ENCODE measurements at places on chromosomes 5 and 9.

GRCh38 chr9:127209220-127209619 lies 55.4 kb upstream of the GARNL3 start:
- no peak for DNase-seq

DNA sequence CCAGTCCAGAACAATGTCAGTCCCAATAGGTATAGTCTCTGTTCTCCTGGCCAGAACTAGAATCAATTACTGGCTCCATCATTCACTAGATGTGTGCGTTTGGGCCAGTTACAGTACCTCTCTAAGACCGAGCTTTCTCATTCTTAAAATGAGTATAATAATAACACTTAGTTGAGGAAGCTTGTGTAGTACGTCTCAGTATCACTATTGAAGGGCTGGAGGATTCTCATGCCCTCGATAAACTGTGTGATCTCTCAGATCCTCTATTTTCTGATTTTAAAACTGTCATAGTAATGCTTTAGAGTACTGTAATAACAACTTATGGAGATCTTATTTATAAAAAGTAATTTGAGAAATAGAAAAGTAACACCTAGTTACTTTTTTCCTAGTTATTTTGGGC lies 50.7 kb downstream of the CDKN2A start:
- DNase-seq, result no peak

GRCh38 chr9:122218935-122219855 lies 9.6 kb downstream of the LHX6 start:
- no peak for DNase-seq

GRCh38 chr5:169339869-169340268 lies 38.9 kb upstream of the SLIT3 start:
- DNase-seq, result no peak

DNA sequence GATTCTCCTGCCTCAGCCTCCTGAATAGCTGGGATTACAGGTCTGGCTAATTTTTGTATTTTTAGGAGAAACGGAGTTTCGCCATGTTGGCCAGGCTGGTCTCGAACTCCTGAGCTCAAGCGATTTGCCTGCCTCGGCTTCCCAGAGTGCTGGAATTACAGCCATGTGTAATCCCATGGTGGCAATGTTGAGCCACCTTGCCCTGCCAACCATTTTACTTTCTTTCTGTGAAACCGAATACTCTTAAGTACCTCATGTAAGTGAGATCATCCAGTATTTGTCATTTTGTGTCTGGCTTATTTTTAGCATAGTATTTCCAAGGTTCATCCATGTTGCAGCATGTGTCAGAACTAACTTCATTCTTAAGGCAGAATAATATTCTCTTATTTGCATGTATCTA lies 8.2 kb downstream of the PRRC2B start:
- DNase-seq, result no peak

DNA sequence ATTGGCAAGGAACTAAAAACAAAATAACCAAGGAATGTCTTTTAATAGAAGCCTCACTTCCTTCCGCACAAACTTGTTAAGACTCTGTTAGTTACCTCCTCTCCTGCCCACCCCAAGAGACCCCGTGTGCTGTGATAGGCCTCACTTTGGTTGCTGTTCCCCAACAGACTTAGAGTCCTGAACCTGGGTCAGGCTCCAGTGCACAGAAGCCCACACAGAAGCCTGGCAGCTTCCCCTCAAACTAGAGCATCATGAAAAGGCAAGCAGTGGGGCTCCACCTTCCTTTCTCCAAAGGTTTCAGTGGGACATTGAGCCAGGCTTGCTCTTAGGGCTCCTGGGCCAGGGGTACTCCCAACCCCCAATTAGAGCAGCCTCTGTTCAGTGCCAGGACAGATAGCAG lies 230.5 kb downstream of the ESM1 start:
- no peak for DNase-seq

DNA sequence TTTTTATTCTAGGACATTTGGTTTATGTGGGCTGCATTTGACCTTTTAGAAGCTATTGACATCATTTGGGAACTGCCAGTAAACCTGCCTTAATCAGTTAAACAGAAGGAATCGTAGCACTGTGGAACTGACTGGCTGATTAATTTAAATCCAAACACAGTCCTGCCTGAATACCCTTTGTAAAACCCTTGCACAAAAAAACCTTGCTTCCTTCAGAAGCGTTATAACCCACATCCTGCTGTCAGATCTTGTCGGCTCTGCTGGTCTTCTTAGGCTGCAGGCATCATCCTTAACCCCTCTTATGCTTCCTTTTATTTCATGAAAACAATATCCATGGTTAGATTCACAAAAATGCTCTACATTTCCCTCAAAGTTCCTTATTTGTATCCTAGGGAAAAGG lies 46.3 kb downstream of the PAM start:
- DNase-seq, result no peak

DNA sequence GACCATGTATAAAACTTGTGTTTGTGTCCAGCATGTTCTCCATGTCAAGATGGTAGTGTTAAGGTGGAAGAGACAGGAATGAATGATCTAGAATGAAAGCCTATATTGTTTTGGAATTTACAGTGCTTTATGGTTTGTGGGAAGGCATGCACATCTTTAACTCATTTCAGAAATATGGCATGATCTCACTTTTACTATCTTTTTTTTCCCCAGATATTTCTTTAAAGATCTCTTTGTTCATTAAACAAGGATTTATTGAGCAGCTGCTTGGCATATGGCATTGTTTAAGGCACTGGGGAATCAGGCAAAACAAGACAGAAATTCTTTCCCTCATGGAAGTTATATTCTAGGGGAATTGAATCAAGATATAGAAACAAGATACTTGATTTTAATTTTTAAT lies 51.7 kb downstream of the SLC12A2 start:
- DNase-seq, result no peak

- no peak for DNase-seq
Observed at GRCh38 chr5:68194386-68194785, 21.2 kb upstream of the PIK3R1 start.

- peak; percentile 10 for DNase-seq
Observed at GRCh38 chr9:33778700-33779351, 16.5 kb upstream of the PRSS3 start.

DNA sequence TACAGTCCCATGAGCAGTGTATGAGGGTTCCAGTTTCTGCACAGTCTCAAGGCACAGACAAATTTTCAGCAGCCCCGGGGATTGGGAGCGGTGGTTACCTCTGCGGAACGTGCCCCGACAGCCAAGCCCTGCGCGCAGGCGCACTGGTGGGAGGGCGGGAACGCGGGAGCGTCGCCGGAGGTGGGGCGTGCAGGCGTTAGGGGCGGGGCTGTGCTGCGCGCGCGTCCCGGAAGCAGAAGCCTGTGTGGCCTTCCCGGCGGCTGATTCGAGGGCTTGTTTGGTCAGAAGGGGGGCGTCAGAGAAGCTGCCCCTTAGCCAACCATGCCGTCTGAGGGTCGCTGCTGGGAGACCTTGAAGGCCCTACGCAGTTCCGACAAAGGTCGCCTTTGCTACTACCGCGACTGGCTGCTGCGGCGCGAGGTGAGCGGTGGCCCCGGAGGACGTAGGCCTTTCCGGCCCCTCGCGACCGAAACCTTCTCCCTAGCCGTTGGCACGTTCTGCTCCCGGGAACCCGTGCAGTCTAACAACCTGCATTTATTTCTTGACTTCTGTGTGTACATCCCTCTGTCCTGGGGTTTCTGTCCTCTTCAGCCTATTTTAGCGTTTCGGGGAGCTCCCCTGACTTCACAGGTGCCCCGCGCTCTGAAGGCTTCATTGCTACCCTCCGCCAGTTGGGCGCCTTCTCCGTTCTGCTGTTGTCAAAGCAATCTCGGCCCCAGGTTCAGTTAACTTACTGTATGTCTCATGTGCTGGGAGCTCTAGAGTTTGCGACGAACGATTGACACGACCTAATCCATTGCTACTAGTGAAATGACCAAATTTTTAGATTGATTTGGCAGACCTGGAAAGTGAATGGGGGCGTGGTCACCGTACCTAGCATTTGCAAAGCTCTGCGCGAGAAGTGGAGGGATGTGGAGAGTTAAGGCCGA lies at the start of gene GLE1:
Gene GLE1 (plus strand): TSS at position 235 of the 929 bp plus-strand sequence. CDS start 87 bp downstream, at position 322.
- DNase-seq, result peak; percentile 75
